Activated CD4-positive, alpha-beta T cell treated with anti-CD3 and anti-CD28 coated beads, Interleukin-2, amount 50 U/mL, for 24 hours (primary cell): ENCODE measurements at places on chromosomes 7 and 10.

- DNase-seq, result no peak
These were observed 126.0 kb downstream of the DNAJB6 start for GRCh38 chr7:157462840-157463239.

DNA sequence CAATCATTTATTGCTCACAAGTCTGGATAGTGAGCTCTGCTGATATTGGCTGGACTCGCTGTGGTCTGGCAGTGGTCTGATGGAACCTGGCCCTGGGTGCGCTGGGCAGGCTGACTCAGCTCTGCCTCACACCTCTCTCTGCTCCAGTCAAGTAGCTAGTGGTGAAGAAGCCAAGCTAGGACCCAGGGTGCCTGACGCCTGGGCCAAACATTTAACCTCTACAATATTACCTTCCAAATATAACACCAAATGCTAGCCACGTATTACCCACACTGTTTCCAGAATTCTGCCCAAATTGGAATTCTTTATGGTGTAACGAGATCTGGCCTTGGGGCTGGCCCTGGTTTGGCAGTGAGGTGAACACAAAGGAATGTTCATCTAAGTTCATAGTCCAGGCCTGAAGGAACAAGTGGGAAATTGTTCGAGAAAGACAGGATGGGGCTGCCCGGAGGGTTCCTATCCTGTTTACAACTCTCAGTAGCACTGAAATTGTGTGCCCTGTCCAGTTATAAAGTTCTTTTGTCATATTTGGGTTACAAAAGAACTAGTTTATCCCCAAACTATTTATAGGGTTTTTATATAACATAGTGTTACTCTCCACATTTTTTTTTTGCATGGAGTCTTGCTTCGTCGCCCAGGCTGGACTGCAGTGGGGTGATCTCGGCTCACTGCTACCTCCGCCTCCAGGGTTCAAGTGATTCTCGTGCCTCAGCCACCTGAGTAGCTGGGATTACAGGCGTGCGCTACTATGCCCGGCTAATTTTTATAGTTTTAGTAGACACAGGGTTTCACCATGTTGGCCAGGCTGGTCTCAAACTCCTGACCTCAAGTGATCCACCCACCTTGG is 16.3 kb downstream of the OR2AE1 start:
- no peak for DNase-seq

DNA sequence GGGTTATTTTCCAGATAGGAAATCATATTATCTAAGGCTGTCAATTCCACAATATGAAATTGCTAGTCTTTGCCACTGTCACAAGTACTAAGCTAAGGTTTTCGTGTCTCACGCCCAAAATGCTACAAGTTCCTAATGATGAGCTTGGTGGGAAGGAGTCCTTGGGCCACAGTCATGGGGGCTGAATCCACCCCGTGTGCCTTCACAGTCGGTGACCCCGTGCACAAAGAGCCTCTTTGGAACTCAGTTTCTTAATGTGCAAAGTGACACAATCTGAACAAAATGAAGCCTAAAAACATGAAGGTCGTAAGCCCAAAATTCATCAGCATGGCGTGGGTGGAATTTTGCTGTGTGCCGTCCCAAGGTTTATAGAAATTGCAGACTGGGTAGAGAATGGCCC is 337.0 kb upstream of the GALNT17 start:
- DNase-seq, result no peak

DNA sequence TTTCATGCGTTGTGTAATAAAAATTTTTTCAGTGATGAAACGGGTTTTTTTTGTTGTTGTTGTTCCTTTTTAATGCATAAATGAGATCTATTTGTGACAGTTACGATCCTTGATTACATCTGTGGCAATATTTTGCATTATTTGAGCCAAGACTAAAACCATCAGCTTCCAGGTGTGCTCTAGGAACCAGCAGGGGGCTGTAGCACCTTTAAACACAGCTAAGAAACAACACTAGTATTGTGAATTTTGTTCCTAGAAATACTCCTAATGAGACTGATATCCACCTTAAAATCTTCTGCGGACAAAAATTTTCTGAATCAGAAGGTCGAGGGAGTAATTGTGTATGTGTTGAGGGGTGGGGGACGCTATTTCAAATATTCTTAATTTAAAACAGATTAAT is 52.6 kb downstream of the FGFBP3 start:
- DNase-seq, result no peak

DNA sequence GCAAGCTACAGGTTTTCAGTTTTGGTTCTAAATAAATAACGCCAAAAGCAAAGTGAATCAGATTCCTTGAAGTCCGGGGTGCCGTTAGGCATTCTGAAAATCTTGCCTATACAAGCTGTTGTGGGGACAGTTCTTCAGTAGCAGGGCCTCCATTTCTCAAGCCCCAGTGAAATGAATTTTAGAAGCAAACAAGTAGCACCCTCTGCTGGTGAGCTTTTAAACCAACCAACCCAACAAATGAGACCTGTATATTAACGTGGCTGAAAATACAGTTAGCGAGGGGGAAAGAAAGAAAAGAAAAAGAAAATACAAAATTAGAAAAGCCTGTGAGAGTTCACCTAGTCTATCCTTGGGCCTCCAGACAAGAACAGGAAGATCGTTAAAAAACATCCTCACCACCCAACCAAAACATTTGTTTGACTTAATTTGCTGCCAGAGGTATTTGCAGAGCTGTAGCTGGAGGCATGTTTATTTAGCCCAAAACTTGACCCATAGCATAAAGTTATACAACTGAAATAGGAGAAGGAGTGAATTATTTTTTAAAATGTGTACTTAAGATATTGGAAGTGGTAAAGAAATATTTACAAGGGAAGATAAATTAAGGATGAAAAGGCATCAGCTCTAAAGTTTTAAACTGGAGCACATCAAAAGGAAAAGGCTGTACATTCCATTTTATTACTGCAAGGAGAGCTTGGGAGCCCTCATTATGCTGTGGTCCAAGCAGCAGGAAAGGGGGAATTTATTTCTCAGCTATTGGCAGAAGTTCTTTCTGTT is 98.9 kb downstream of the DYNC1I1 start:
- DNase-seq, result no peak

DNA sequence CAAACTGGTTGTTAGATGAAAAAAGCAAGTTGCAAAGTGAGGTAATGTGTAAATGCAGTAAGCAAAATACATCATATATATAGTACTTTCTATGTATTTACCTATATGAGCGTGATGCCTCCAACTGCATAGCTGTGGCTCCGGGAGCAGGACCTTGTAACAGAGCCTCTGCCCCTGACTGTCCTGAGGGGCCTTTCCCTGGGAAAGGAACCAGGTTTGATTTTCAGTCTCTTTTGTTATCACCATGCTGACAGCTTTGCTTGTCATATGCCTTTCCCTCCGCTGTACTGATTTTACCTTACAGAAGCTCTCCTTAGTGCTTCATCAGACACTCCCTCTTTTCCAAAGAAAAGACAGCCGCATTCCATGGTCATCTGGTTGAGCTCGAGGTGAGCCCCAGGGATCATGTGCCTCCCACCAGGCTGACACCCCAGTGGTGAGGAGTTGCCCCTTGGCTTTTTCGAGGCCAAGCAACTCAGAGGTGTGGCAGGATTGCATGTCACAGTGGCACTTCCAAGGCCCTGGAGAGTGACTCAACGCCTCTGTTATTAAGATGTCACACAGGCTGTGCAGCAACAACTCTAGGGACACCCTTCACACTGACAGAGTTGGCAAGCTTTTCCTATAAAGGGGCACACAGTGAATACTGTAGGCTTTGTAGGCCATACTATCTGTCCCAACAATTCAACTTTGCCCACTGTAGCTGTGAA is 78.9 kb downstream of the ALOX5 start:
- no peak for DNase-seq

- DNase-seq, result no peak
These were observed 58.8 kb downstream of the VIM start for GRCh38 chr10:17286562-17287550.

GRCh38 chr7:2569421-2569820 is 10.6 kb downstream of the IQCE start:
- no peak for DNase-seq

DNA sequence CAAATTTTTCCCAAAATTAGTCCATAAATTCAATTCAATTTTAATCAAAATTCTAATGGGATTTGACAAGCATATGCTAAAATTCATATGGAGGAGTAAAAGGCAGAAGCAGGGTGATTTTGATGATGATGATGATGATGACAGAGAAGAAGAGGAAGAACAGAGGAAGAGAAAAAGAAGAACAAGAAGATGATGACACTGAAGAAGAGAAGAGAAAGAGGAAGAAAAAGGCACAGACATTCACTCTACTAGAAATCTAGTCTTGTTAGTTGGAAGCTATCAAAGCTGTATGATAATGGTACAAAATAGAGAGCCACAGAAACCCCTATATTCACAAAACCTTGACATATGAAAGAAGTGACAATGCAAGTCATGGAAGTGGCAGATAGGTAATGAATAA is 157.9 kb downstream of the ELMO1 start:
- DNase-seq, result no peak

DNA sequence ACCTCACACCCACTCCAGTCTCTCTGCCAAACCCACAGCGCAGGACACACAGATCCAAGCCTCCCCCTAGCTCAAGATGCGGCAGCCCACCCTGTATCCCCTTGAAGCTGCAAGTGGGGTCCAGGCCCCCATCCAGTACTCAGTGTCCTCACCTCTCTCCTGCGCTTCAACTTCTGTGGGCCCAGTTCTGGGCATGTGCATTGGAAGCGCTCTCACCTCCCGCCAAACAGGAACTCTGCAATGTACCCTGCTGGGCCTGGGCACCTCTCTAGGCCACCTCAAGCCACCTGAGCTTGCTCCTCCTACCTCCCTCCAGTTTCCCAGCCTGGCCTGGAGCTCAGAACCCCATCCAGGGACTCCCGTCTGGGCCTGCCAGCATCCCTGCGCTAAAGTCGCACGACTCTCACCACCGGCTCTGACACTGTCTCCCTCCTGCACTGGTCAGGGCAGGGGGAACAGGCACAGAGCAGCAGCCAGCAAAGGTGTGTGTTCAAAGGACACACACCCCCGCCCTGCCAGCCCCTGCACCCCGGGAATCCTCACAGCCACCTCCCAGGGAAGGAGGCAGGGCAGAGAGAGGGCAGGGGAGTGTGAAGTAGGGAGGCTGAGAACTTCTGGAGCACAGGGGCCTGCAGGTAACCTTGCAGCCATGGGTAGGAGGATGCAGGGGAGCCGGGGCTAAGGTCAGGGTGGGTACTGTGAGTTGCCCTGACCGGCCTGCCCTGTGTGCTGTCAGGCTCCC is 51.7 kb upstream of the MSMB start:
- no peak for DNase-seq

DNA sequence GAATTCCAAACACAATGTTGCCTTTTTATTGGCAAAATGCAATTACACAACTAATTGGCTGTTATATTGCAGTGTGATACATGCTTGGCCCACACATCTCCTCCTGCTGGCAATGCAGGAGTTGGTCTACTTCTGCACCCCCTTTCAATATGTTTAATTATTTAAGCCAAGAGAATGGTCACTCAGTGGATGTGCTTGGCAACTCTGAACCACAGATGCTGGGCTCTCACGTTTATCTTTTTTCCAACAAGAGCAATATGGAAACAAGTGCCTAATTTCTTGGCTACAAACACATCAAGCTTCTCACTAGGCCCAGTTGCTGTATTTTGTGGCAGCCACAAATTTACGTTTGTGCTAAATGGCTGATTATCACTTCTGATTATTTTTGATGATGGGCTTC is 1149.2 kb upstream of the CELF2 start:
- no peak for DNase-seq

DNA sequence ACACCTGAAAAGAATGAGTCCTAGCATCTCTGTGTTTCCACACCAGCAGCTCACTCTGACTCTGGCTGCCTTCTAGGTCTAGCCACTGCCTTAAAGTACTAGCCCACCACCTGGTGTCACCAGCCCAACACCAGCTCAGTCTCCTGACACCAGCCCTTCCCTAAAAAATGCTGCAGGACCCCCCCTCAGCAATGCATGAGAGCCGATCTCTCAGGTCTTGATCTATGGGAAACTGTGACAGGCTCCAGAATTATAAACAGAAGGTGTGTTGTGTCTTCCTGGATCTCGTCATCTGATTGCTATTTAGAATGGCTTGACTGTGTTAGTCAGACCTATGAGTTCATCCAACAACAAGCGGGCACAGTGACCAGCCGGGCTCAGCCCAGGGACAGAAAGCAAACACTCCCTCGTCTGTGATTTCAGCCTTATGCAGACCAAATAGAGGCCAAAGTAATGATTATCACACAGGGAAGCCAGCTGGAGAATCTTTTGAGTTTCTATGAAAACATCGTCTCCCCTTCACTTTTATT is 66.6 kb downstream of the CUBN start:
- no peak for DNase-seq
